ENCODE measurements at places on chromosomes 3 and 15.

DNA sequence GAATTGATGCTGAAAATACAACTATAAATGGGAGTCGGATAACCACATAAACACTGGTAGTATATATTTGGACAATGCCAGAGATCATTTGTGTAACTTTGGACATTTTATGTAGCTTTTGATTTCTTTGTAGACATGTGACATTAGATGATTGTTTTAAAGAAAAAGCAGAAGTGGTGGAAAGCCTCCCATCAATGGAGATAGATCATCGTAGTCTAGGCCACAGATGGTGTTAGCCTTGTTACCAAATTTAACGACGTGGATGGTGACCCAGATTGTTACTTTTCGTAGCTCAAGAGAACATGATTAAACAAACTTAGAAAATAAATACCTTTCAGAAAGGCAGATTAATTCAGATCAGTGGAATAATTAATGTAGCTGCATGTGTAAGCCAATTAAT is 8.8 kb downstream of the CACNA1D start:
- DNase-seq: no peak

DNA sequence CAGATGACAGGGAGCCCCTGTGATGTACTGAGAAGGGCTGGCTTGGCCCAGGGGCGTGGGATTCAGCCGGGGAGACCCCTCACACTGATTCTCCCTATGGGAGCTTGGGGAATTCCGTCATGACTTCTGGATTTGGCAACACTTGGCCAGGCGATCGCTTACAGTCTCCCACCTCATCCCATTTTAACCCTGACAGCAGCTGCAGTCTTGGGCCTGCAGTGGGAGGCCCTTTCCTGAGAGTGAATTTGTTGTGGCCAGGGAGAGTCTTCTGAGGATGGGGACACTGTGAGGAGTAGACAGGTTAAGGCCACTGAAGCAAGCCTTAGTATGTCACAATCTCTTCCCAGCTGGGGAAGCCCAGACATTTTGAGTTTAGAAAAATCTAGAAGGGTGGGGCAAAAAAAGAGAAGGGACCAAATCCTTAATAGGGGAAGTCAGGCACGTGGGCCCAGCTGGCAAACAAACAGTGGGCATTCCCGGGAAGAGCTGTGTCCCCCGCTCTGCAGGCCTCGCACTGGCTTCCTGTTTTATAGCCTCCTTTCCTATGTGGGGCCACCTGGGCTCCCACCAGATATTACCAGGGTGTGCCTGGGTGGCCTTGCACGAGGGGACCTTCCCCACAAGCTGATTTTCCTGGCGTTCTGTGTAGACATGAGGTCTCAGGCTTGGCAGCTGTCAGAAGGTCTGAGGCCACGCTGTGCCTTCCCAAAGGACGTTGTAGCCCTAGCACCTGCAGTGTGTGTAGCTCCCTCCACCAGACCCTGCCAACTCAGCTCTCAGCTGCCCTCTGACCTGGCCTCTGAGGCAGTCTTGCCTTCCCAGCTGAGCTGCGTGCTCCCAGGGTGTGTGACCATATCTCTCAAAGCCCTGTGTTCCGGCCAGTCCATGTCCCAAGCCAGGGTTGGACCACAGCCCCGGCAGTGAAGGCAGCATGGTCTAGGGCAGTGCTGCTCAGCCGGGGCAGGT is 64.5 kb downstream of the FEM1B start:
- peak; percentile 51 for DNase-seq

- no peak for DNase-seq
Observed at GRCh38 chr15:73540161-73540560, 93.0 kb downstream of the NPTN start.

GRCh38 chr3:44974416-44974815 is 1.6 kb downstream of the ZDHHC3 start:
- DNase-seq: no peak

DNA sequence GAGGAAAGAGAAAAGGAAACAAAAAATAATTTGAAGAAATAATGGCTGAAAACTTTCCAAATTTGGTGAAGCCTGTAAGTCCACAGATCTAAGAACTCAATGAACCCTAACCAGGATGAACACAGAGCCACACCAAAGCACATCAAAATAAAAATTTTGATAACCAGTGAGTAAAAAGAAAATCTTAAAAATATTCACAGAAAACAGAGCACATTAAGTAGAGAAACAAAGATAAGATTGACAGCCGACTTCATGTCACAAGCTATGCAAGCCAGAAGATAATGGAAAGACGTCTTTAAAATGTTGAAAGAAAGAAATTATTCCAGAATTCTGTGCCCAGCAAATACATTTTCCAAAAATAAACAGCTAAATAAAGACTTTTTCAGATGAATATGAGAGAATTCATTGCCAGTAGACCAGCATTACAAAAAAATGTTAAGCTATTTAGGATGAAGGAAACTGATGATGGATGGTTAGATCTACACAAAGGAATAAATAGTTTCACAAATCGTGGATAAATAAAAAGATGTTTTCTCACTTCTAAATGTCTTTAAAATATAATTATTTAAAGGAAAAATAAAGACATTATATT is 140.2 kb upstream of the SKOR1 start:
- peak; percentile 75 for DNase-seq

DNA sequence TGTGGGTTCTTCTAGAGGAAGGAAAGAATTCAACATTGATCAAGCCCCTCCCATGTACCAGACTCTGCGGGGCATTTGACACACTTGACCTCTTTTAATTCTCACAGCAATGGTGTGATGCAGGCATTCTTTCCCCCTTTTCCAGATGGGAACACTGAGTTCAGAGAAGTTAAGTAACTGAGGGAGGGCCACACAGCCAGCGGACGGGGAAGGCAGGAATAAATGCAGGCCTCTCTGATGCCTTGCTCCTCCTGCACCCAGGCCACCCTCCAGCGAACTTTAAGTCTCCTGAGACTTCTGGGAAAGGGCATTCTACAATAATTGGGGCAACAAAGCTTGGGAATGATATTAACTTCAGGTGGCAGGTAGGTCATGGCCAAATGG is 227.4 kb downstream of the UACA start:
- no peak for DNase-seq

Data from amniotic epithelial cell (primary cell).